Stimulated activated CD4-positive, alpha-beta T cell treated with anti-CD3 and anti-CD28 coated beads, Interleukin-1b, Interleukin-23, amount 100 ng/mL, for 1 hour (primary cell): ENCODE measurements at places on chromosomes 2 and 18.

- DNase-seq = peak; percentile 33
Observed at GRCh38 chr18:13137670-13138419, 80.7 kb upstream of the LDLRAD4 start.

- no peak for DNase-seq
Observed at GRCh38 chr18:79695856-79696850, 16.6 kb downstream of the CTDP1 start.

- no peak for DNase-seq
Observed at GRCh38 chr2:18242716-18243115, 317.7 kb downstream of the RDH14 start.

- no peak for DNase-seq
Observed at GRCh38 chr2:3403587-3404334, 24.3 kb downstream of the TRAPPC12 start.

- no peak for DNase-seq
Observed at GRCh38 chr2:101854877-101855276, 136.9 kb upstream of the IL1R2 start.

- DNase-seq = no peak
Observed at GRCh38 chr18:63098018-63098981, 221.3 kb downstream of the BCL2 start.

- no peak for DNase-seq
Observed at GRCh38 chr2:36382472-36382871, 26.9 kb downstream of the CRIM1 start.

GRCh38 chr18:24766376-24766775 lies 305.9 kb downstream of the HRH4 start:
- DNase-seq = no peak

GRCh38 chr2:39024833-39025232 lies 96.0 kb downstream of the SOS1 start:
- no peak for DNase-seq

DNA sequence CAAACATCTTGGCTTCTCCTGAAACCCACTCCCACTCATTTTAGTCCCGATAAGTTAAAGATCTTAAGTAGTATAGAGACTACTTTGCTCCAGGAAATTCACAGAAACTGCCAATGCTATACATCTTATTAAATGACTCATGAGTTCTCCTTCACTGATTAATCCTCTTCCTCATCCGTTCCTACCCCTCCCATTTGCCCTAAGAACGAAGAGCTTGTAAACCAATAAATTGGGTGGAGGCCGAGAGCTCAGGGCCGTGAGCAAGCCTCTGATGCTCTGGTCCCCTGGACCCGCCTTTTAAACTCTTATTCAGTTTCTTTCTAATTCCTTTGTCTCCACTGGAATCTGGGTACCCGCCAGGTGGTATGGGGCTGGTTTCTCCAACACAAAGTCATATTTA lies 68.6 kb downstream of the METTL8 start:
- DNase-seq = no peak

- DNase-seq = no peak
Observed at GRCh38 chr2:43228321-43228751, 1.9 kb upstream of the ZFP36L2 start.

GRCh38 chr18:29056800-29057199 lies 879.9 kb upstream of the CDH2 start:
- no peak for DNase-seq

DNA sequence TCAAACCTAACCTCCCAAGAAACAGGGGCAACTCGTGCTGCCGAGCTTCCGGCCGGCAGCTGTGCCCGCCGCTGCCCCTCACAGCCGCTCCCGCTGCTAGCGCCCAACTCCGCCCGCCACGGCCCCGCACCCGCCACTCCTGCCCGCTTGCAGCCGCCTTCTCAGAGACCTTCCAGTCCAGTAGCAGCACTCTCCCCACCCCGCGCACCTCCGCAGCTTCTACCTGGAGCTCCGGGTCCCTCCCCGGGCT lies 722 bp upstream of the C2orf15 start:
- DNase-seq = no peak

GRCh38 chr2:101608408-101609310 lies 88.8 kb upstream of the MAP4K4 start:
- DNase-seq = no peak

DNA sequence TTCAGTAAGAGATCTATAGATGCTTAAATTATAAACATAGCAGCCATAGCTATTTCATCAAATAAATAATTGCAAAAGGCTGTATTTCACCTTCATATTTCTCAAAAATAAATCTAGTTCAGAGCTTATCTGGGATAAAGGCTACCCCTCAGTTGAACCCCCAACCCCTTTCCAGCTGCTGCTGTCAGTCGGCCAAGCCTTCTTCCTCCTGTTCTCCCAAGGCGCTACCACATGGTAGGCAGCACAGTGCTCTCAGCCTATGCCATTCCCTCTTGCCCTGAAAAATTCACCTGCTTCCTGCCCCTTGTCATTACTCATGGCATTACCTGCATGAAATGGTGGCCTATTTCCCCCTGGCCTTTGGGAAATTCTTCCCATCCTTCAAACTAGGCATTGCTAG lies 136.5 kb downstream of the NYAP2 start:
- DNase-seq = no peak

- DNase-seq = no peak
Observed at GRCh38 chr2:50069454-50069853, 915.1 kb upstream of the FSHR start.

GRCh38 chr2:12602661-12603060 lies 114.1 kb upstream of the TRIB2 start:
- no peak for DNase-seq

DNA sequence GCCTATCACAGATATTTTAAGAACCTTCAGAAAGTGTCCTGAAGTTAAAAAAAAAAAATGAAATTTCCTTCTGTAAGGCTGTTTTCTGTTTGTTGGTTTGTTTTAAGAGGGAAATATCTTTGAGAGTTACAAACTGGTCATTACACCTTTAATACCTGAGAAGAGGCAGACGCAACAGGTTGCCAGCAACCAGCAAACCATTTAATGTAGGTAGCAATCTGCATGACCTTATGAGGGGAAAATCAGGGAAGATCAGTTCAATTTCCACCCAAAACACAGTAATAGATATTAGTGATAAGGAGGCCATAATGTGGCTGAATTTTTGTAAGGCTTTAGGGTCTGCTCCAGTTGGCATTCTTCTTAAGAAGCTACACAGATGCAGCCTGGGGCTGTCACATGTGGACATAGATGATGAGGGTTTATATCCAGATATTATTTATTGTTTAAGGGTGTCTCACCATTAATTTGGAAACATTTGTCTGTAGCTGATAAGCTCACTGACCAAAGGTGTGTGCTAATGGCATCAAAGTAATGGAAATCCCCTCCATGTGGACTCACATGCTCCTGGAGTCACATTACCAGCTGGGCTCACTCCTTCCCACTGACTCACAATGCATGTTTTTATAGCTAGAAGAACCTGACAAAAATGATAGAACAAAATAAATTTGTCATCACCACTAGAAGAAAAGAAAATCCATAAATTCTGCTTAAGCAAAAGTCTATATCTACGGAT lies 83.5 kb upstream of the DTNA start:
- no peak for DNase-seq

DNA sequence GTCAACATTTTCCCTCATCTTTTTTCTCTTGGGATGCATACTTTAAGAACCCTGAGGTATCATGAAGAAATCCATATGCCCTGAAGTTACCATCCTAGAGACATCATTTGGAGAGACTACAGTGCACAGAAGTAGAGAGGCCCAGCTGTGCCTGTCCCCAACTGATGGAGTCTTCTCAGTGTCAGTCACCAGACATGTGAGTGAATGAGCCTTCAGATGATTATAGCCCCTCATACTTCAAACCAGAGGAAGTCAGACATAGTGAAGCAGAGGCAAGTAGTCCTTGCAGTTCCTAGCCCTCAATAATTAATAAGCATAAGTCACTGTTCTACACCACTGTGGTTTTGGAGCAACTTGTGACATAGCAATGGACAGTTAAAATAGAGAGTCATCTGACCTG lies 194.4 kb upstream of the ITGA4 start:
- DNase-seq = no peak

- no peak for DNase-seq
Observed at GRCh38 chr2:151973013-151973900, 125.6 kb downstream of the CACNB4 start.

DNA sequence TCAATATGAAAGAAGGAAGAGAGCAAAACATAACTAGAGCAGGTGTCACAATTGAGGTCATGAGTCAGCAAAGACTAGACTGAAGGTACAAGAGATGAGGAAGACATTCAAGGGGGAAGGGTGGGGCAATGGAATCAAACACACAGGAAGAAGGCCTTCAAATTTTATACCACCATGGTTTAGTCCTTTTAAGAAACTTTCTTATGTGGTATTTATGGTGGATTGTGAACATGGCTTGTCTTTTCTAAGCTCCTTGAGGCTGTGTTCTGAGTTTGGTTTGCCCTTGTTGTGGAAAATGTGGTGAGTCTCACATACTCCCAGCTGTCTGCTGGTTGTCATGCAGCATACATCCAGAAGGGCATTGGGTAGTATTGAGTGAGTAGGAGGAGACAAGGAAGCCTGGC lies 62.1 kb downstream of the NABP1 start:
- DNase-seq = peak; percentile 7

GRCh38 chr2:28369358-28369757 lies 23.3 kb upstream of the FOSL2 start:
- no peak for DNase-seq

GRCh38 chr2:73284296-73285158 lies at the start of gene FBXO41:
Gene FBXO41, minus strand, starts transcription at chr2:73284478. Its CDS starts 14,848 bp downstream, at chr2:73269630.
- peak; percentile 56 for DNase-seq

DNA sequence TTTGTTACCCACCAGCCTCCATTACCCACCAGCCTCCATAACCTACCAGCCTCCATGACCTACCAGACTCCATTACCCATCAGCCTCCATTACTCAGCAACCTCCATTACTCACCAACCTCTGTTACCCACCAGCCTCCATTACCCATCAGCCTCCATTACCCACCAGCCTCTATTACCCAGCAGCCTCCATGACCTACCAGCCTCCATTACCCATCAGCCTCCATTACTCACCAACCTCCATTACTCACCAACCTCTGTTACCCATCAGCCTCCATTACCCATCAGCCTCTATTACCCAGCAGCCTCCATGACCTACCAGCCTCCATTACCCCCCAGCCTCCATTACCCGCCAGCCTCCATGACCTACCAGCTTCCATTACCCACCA lies 133.3 kb upstream of the HS6ST1 start:
- no peak for DNase-seq

GRCh38 chr2:234708091-234708683 lies 211.3 kb upstream of the ARL4C start:
- no peak for DNase-seq

GRCh38 chr2:203490391-203490790 lies 44.7 kb downstream of the RAPH1 start:
- no peak for DNase-seq
